ENCODE measurements at places on chromosomes 7 and 10.
A peak's percentile ranks its signal among the peaks of the same experiment; 100 is the strongest.

DNA sequence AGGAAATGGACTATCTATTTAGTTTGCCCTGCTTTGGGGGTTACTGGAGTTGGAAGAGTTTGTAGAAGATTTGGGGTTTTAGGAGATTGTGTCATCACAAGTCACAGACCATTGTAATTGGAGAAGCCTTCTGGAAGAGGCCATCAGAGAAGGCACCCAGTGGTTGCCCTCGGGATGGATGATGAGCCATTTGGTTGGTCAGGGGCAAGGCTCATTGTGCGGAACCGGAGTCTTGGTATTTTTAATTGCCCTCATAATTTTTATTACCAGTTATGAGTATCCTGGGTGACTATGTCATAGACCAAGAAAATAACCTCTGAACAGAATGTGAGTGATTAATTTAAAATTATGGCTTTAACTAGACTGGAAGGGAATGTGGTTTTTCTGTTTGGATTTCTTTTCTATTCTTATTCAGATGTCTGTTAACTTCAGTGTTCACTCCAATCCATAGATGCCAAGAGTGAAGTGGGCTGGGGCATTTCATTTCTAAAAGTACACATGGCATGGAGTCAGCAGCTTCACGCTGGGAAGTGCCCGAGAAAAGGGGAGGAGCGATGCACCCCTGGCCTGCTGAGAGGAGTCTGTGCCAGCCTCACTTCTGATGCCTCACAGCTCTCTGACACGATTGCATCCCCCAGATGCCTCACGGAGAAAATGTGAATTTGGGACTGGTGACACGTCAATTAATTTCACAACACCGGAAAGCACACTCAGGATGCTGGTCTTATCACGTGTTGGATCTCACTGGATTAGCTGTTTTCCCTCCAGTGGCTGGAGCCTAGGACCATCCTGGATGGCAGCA, 225.6 kb upstream of the IGFBP3 start:
- DNase-seq = no peak

GRCh38 chr7:35723011-35723410, 28.1 kb upstream of the HERPUD2 start:
- no peak for DNase-seq

DNA sequence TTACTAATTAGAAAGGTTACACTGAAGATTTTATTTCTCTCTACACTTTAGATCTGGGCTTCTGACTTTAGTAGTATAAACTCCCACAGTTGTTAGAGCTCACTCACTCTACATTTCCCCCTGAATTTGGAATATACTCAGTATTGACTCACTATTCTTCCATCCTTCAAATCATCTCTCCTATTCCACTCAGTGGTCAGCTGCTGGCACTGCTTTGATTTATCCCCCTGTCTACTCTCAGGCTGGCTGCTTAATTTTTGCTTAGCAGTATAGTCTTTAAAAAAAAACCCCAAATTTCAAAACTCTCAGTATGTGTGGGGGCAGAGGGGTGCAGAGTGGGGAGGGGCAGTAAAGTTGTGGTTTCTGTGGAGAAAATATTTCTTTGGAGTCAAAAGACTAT, 68.9 kb downstream of the CDK6 start:
- DNase-seq = no peak

- DNase-seq = no peak
These were observed 30.0 kb upstream of the AP5Z1 start for GRCh38 chr7:4745265-4745919.

- no peak for DNase-seq
These were observed 37.3 kb downstream of the CFAP46 start for GRCh38 chr10:132904814-132905649.

DNA sequence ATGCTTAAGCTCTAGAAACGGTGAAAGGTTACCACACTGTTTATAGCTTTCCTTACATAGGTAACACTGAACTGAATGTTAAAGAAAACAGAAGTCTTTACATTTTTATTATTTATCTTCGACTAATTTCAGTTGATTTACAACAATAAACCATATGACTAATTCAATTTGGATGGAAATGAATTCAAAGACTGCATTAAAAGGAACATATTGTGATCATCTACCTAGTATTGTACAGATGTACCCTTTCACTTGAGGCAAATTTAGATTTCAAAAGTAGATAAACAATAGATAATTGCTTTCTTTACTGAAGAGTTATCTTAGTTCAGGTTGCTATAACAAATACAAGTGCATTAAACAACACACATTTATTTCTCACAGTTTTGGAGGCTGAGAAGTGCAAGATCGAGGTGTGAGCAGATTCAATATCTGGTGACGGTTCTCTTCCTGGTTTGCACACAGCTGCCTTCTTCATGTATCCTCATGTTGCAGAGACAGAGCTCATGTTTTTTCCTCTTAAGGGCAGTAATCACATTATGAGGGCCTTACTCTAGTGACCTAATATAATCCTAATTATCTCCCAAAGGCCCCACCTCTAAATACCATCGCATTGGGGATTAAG, 15.0 kb upstream of the ARMC3 start:
- DNase-seq = no peak

DNA sequence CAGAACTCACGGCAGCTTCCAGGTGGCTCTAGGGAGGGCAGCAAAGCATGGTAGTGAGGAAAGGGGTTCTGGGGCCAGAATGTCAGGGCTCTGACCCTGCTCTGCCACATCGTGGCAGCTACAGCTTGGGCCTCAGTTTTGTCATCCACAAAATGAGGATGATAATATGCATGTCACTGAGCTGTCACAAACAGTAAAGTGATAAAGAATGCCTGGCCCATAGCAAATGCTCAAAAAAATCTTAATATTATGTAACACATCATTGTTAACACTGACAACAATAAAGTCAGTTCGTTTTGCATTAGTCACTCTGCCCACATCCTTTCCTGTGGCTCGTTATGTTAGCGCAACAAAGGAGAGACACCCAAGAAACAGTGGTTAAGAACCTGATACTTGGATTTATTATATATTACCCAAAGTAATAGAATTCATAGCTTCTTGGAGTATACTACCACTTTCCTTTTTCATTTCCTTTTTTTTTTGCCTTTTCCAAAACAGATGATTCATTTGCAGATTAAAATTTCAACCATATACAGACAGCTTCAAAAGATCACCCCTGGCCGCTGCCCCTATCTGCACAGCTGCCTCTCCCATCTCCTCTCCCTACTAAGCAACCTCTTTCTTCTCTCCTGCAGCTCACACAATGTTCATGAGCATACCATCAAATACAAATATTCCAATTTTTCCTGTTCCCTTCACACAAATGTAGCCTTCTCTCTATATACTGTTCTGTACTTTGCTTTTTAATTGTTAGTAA, 45.5 kb upstream of the DDC start:
- DNase-seq = peak; percentile 38

- no peak for DNase-seq
These were observed 140.3 kb downstream of the FOXP2 start for GRCh38 chr7:114554781-114555537.

- DNase-seq = no peak
These were observed 581 bp upstream of the GLCCI1 start for GRCh38 chr7:7967886-7968543.

DNA sequence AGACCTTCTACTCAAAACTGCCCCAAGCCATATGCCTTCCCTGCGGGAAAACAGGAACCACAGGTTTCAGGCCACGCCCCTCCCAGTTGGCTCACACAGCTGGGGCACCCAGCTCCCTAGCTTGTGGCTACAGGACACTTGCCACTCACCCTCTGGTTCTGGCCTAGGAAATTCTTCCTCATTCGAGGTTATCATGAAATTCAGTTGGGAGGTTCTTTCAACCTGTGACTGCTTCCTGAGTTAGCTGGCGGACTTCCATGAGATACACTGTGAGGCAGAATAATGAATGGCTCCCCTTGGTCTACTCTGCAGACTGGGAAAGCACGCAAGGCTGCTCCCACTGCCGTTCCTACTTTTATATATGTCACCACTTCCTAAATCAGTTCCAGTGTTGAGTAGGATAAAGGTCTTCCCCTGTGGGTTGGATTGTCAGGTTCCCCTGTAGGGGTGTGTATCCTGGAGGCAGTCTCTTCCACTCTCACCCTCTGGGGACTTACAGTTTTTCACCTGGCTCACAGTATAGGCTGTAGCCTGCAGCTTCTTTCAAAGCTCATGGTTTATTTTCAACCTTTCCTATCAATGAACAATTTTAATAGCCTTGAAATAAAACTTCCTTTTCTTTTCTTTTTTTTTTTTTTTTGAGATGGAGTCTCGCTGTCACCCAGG, 37.0 kb downstream of the GPR22 start:
- no peak for DNase-seq

DNA sequence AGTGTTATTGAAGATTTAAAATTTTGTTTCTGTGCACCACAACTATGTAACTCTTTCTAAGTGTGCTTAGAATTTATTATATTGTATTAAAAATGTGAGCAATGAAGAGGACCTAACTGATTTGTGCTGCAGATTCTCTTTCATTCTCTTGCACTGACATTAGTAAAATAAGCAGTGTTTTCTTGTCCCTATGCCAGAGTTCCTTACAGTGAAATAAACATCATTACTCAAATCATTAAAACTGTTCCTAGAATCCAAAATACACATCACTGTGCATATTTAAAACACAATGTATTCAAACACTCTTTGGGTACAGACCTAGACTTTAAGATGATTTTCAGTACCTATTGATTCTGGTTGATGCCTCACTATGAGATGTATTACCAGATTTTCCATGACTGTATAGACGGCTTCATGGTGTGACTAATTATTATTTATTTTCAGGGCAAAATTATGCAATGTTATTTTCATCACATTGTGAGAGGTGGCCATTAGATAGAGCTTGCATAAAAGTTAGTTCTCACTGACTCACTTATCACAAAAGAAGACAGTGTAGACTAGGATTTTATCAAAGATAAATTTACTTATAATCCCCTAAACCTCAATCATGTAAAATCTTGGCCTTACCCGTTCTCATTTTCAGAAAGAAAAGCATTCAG, 93.4 kb downstream of the PTPRZ1 start:
- no peak for DNase-seq

DNA sequence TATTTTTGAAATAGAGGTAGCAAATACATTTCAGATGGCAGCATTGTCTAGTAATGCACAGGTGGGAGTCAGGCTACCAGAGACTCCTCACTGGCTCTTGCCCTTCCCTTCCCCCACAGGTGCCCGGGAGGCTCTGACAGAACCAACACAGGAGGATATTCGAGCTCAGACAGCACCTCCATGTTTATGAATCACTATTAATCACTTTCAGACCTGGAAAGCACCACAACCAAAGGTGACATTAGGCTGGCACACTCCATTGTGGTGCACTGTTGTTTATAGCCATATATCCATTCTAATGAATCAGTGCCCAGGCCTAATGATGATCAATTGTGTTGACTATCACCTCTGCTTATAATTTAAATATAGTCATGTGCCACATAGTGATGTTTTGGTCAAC, 107.8 kb upstream of the NAMPT start:
- no peak for DNase-seq

DNA sequence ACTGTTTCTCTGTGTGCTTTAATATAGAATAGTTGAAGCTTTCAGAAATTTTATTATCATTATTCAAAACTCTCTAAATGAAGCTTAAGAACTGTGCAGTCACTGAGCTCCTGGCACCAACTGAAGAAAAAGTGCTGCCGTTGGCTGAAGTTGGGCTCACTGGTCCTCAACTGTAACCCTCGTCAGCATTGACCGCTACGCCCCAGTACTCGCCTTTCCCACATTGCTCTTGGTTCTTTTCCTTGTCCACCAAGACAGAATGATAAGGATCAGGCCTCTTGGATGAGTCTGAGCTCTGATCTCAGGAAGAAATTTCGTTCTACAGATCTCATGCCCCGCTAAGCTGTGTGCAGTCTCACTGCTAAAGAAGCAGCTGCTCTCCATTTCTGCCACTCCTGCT, 7.9 kb upstream of the TAF3 start:
- no peak for DNase-seq

DNA sequence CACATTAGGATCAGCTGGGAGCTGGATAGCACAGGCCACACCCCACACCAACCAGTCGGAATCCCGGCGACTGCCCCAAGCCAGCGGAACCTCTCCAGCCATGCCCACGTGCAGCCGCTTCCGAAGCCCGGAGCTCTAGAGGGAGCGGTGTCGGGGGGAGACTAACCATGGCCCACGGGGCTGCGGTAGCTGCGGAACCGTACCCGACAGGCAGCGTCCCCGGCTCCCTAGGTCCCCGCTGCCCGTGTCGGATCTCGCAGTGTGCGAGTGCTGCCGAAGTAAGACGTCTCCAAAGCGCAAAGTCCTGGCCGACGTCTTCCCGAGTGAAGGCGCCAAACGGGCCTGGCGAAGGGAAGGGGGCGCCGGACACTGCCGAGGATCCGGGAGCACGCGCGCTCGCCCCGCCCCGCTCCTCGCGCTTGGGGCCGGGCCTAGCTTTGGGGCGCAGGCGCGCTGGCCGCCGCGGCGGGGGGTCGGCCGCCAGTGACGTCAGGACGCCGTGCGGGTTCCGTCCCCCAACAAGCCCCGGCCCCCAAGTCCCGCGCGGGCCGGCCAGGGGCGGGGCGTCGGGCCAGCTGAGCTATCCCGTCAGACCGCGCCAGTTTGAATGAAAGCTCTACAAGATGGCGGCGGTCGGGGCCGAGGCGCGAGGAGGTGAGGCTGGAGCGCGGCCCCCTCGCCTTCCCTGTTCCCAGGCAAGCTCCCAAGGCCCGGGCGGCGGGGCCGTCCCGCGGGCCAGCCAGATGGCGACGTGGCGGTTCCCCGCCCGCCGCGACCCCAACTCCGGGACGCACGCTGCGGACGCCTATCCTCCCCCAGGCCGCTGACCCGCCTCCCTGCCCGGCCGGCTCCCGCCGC, at the start of gene SUV39H2:
Gene SUV39H2, plus strand, starts transcription at position 601 of the 858 bp plus-strand sequence. Its CDS starts 23 bp downstream, at position 624.
- DNase-seq = peak; percentile 85

DNA sequence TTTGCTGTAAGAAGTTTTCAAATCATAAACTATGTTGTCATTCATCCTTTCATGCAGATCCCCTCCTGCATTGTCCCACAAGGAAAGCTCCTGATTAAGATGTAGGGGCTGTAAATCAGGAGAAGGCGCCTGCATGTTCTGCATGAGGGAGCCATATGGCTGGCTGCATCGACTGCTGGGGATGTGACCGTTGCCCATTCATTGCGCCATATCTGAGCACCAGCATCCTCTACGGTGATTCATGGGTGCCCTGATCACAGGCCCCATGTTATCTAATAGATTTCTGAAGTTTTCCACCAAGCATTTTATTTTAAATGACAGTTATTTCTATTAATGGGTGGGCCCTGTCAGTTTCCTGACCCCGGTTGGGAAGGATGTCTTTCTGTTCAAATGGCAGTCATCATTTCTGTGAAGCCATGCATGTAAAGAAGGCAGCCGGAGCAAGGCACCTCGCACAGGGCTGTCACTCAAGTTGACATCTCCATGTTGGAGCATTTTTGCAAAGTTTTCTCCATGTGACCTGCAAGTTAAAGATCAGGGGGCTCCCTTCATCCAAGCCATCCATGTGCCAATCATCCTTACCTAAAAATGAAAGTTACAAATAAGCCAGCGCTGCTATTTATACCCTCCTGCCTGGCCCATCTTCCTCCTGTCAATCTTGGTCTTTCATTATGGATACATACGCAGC, 128.8 kb downstream of the TEX36 start:
- DNase-seq = no peak

- peak; percentile 21 for DNase-seq
These were observed 747 bp downstream of the GDI2 start for GRCh38 chr10:5812283-5813090.

GRCh38 chr10:53006663-53007526, 234.3 kb upstream of the MBL2 start:
- DNase-seq = no peak

- no peak for DNase-seq
These were observed 88.9 kb downstream of the KCNMA1 start for GRCh38 chr10:77548671-77549070.

GRCh38 chr7:155234158-155234492, 63.6 kb upstream of the INSIG1 start:
- DNase-seq = no peak

- no peak for DNase-seq
These were observed 89.8 kb upstream of the ANK3 start for GRCh38 chr10:60479305-60480020.
